ENCODE measurements at places on chromosomes 1 and 21. TPM values are rescaled to one million over a fixed set of nuclear protein-coding genes. Genes with fewer than 3 reads are reported as not detected.

Gene BLACAT1
- not detected for total RNA-seq

DNA sequence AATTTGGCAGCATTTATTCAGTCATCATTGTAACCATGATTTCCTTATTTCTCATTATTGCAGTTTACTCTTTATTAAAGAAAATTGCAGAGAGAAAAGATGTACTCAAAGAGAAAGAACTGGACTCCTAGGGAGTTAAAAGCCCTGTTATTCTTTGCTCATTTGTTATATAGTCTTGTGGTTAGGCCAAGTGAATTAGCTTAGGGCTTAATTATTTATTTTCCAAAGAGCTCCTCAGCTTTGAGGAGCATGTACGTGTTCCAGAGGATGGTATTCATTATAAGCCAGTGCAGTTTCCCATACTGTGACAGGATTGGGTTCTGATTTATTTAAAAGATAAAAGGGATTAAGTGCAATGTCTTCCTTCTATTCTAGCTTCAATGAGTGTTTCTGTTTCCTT, 86.4 kb downstream of the GPR161 start:
- no peak for DNase-seq
- H3K27me3 ChIP-seq: no peaks in the 10 kb centered on the region

- H3K4me3 ChIP-seq: no peak overlapping the region
- H3K27ac ChIP-seq: no peak overlapping the region
- peaks cover 10% of the 10 kb centered on the region for H3K4me1 ChIP-seq
- no peaks in the 10 kb centered on the region for H3K36me3 ChIP-seq
Observed at GRCh38 chr1:47906527-47907176, 90.5 kb downstream of the TRABD2B start.

Gene SPRR2A
- not detected for total RNA-seq

GRCh38 chr1:14937288-14937949, 216.1 kb upstream of the TMEM51 start:
- no peak overlapping the region for H3K27ac ChIP-seq
- no peaks in the 10 kb centered on the region for H3K36me3 ChIP-seq
- H3K4me1 ChIP-seq: peaks cover 18% of the 10 kb centered on the region
- H3K4me3 ChIP-seq: no peak overlapping the region
- no peak for DNase-seq

Gene RBP7
- 0.38 TPM for total RNA-seq

- no peak overlapping the region for H3K4me3 ChIP-seq
- no peaks in the 10 kb centered on the region for H3K36me3 ChIP-seq
- peak; percentile 79 for DNase-seq
- H3K27me3 ChIP-seq: no peaks in the 10 kb centered on the region
- H3K27ac ChIP-seq: peak overlapping the region; percentile 73
Observed at GRCh38 chr1:115189814-115190539, 100.7 kb upstream of the TSPAN2 start.

Gene WNT9A
- total RNA-seq: 3.7 TPM

GRCh38 chr1:67627336-67627735, 57.7 kb upstream of the GADD45A start:
- H3K36me3 ChIP-seq: no peaks in the 10 kb centered on the region
- H3K4me1 ChIP-seq: peaks cover 26% of the 10 kb centered on the region
- H3K27me3 ChIP-seq: no peaks in the 10 kb centered on the region
- no peak for DNase-seq
- H3K27ac ChIP-seq: peak overlapping the region; percentile 48
- no peak overlapping the region for H3K4me3 ChIP-seq

GRCh38 chr1:21939650-21940374, 2.7 kb upstream of the HSPG2 start:
- no peaks in the 10 kb centered on the region for H3K27me3 ChIP-seq
- H3K4me3 ChIP-seq: no peak overlapping the region
- DNase-seq: peak; percentile 89

GRCh38 chr1:46011121-46011695, 121.2 kb downstream of the PIK3R3 start:
- no peaks in the 10 kb centered on the region for H3K4me1 ChIP-seq
- H3K36me3 ChIP-seq: peaks cover 61% of the 10 kb centered on the region
- no peak for DNase-seq
- no peak overlapping the region for H3K27ac ChIP-seq
- no peak overlapping the region for H3K4me3 ChIP-seq

DNA sequence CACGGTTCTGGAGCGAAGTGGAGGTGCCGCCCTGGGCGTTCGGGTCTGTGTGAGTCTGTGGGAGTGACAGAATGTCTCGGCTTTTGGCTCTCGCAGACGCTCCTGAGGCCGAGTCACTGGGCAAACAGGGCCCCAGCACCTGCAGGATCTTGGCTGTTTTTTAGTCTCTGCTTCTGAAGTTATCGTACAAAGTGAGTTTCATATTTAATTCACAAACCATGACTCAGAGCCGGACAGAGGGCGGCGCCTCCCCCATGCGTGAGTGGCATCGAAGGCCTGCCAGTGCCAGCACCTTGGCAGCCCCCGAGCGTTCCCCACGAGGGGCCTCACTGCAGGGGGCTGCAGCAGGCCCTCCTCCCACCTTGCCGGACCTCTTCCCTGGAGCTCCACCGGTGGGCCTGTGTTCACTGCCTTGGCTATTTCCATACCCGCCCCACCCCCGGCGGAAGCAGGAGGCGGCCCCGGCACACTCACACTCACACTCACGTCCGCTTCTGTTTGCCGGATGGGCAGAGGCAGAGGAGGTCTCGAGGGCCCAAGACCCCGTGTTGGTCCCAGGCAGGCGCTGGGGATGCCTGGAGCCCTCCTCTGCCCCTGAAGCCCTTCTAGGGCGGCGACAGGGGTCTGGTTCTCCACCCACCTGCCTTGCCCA, 56.3 kb downstream of the MORN1 start:
- no peak for DNase-seq
- H3K4me1 ChIP-seq: peaks cover 15% of the 10 kb centered on the region
- no peaks in the 10 kb centered on the region for H3K27me3 ChIP-seq
- H3K4me3 ChIP-seq: no peak overlapping the region
- no peaks in the 10 kb centered on the region for H3K36me3 ChIP-seq

Gene C1orf167
- total RNA-seq: not detected

DNA sequence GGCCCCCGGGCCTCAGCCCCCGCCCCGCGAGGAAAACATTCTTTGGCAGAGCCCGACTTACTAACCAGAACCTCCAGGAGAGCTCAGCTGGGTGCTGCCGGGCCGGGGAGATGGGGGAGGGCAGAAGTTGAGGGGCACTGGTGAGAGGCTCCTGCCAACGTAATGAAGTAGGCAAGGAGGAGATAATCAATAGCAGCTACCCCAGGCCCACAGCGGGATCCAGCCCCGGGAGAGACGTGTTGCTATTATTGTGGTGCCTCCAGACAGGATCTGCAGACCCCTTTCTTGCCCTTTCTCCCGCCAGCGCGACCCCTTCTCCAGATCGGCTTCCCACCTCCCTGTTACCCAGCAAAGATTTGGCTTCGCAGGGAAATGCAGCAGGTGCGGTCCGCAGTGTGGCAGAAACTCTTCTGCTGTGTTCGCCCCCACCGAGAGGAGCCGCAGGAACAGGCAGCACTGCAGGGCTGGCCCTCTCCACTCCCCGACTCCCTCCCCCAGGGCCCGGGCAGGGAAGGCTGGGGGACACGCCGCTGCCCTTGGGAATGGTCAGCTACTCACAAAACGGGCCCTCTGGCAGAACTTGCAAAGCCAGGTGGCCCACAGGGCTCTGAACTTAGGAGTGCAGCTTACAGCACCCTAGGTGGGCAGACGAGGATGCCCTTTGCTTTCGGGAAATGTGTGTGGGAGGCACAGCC, 1.5 kb upstream of the KCNA2 start:
- no peak overlapping the region for H3K4me3 ChIP-seq
- no peak overlapping the region for H3K27ac ChIP-seq
- peaks cover 75% of the 10 kb centered on the region for H3K27me3 ChIP-seq
- no peaks in the 10 kb centered on the region for H3K36me3 ChIP-seq
- no peak for DNase-seq

DNA sequence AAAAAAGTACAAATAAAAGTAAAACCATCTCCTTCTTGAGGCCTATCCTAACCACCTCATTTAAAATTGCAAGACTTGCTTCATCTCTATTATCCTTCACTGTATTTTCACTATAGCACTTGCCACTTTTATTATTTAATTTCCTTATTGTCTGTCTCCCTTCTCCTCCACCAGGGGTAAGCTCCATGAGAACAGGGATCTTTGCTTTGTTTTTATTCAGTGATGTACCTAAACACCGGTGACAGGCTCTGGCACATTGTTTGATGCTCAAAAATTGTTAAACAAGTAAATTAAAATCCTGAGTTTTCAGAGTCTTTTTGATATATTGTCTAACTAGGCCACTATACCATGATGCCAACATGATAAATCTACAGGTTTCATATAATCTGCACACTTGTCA, 17.2 kb upstream of the SPEN start:
- no peak overlapping the region for H3K4me3 ChIP-seq
- peaks cover 26% of the 10 kb centered on the region for H3K4me1 ChIP-seq
- no peaks in the 10 kb centered on the region for H3K27me3 ChIP-seq
- no peaks in the 10 kb centered on the region for H3K36me3 ChIP-seq

- H3K27ac ChIP-seq: no peak overlapping the region
- peaks cover 11% of the 10 kb centered on the region for H3K4me1 ChIP-seq
- no peak overlapping the region for H3K4me3 ChIP-seq
- no peak for DNase-seq
Observed at GRCh38 chr1:2474104-2474844, 1.8 kb upstream of the PLCH2 start.

- H3K27me3 ChIP-seq: no peaks in the 10 kb centered on the region
- no peaks in the 10 kb centered on the region for H3K4me1 ChIP-seq
- DNase-seq: no peak
- no peaks in the 10 kb centered on the region for H3K36me3 ChIP-seq
- H3K4me3 ChIP-seq: no peak overlapping the region
- no peak overlapping the region for H3K27ac ChIP-seq
Observed at GRCh38 chr1:245652116-245652515, 497.3 kb downstream of the KIF26B start.

- H3K4me1 ChIP-seq: peaks cover 29% of the 10 kb centered on the region
- no peak for DNase-seq
- H3K27me3 ChIP-seq: no peaks in the 10 kb centered on the region
Observed at GRCh38 chr1:14741082-14741481, 142.6 kb downstream of the KAZN start.

Gene TEDDM1
- total RNA-seq: not detected

DNA sequence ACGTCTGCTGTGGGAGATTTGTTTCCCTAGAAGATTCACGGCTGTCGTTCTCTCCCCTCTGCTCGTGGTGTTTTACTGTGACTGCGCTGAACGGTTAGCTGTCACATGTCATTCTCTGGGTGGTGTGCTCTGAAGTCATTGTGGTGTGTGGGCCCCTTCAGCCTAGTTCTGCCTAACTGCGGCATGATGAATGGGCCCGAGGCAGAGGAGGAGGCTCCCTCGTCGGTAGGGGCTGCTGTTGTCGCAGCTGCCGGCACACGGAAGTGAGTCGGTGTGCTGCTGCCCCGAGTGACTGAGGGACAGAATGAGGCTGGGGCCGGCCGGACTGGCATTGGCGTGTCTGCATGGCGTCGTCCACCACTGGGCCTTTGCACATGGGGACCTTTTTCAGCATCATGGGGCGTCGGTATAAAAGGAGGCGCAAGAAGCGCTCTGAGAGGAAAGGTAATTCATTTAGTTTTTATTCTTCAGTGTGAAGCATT, 77.9 kb downstream of the ADARB1 start:
- no peak for DNase-seq
- H3K36me3 ChIP-seq: no peaks in the 10 kb centered on the region

Gene RAB3B
- 20.6 TPM for total RNA-seq

Gene PLEKHG5
- total RNA-seq: 1.6 TPM

GRCh38 chr1:20376171-20376570, 85.5 kb downstream of the VWA5B1 start:
- H3K27ac ChIP-seq: no peak overlapping the region
- no peaks in the 10 kb centered on the region for H3K27me3 ChIP-seq

- no peaks in the 10 kb centered on the region for H3K36me3 ChIP-seq
- H3K27ac ChIP-seq: no peak overlapping the region
- DNase-seq: no peak
- H3K4me3 ChIP-seq: no peak overlapping the region
- H3K27me3 ChIP-seq: no peaks in the 10 kb centered on the region
- no peaks in the 10 kb centered on the region for H3K4me1 ChIP-seq
Observed at GRCh38 chr1:49226758-49227157, 450.1 kb upstream of the BEND5 start.

Gene RUNX3
- 7.3 TPM for total RNA-seq

DNA sequence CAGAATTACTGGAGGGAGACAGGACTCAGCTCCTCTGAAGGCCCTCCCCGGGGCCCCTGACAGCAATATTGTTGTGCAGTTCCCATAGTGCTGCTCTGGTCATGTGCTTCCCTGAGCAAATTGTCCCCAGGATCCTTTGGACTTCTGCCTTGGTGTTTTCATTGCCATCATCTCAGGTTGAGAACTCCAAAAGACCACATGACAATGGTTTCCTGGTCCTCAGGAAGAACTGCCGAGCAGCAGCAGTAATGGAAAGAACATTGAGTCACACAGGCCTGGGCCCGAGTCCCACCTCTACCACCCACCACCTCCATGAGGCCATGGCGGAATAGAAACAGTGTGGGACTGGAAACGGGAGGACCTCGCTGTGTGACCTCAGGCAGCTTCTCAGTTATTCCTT, 6.3 kb upstream of the CTTNBP2NL start:
- H3K4me3 ChIP-seq: no peak overlapping the region
- no peak overlapping the region for H3K27ac ChIP-seq
- no peak for DNase-seq
- no peaks in the 10 kb centered on the region for H3K36me3 ChIP-seq
- no peaks in the 10 kb centered on the region for H3K27me3 ChIP-seq

DNA sequence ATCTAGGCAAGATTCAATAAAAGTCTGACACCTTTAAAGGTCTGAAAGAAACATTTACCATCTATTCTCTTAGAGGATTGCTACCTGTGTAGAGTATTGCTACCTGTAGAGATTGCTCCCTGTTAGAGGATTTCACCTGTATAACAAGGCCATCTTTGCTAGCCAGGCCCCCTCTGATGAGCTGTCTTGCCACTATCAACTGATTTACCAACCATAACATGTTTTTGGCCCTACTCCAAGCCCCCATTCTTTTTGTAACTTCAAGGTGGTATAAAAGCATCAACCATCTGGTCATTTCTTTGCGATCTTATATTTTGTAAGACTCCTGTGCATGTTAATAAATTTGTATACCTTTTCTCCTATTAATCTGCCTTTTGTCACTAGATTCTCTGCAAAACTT, 424.7 kb upstream of the CAMK1G start:
- no peaks in the 10 kb centered on the region for H3K4me1 ChIP-seq
- H3K4me3 ChIP-seq: no peak overlapping the region
- no peaks in the 10 kb centered on the region for H3K36me3 ChIP-seq
- no peaks in the 10 kb centered on the region for H3K27me3 ChIP-seq
- no peak overlapping the region for H3K27ac ChIP-seq
- no peak for DNase-seq

DNA sequence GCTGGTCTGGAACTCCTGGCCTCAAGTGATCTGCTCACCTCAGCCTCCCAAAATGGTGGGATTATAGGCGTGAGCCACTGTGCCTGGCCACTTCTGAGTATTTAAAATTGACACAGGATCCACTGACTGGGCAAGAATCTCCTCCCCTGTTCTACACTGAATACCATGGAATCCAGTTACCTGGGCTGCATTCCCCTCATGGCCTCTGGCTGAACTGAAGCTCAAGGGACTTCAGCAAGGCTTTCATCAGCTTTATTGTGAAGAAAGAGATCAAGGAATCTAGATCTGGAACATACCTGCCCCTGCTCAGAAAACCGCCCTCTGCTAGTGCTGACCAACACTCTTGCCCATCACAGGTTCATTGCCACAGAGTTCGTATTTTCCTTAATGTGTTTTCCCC, 20.5 kb downstream of the NCF2 start:
- H3K27me3 ChIP-seq: no peaks in the 10 kb centered on the region
- no peak overlapping the region for H3K4me3 ChIP-seq
- H3K4me1 ChIP-seq: 0 out of 2 replicates have a peak, but pooled peaks cover 8% of the 10 kb centered on the region
- no peak overlapping the region for H3K27ac ChIP-seq
- no peak for DNase-seq

Gene FAM177B
- not detected for total RNA-seq

Gene TEX38
- total RNA-seq: not detected

Data from SJSA1 (cell line).